ENCODE measurements at places on chromosomes 1 and 21. TPM values are rescaled to one million over a fixed set of nuclear protein-coding genes. Genes with fewer than 3 reads are reported as not detected.

ANGPTL3 gene
- total RNA-seq: not detected

CHML gene
- 14.6 TPM for total RNA-seq

DRAXIN gene
- 0.97 TPM for total RNA-seq

CAPN9 gene
- not detected for total RNA-seq

GORAB gene
- total RNA-seq: 14.2 TPM

FOXO6 gene
- total RNA-seq: 0.80 TPM

PMF1 gene
- 84.6 TPM for total RNA-seq

OBSCN gene
- total RNA-seq: 2.2 TPM

LENEP gene
- not detected for total RNA-seq

Data from Daoy (cell line).